ENCODE measurements at places on chromosomes 4 and X.

GRCh38 chr4:47801481-47802002, 36.3 kb downstream of the CORIN start:
- no peak for DNase-seq

GRCh38 chr4:76208005-76208765, 5.4 kb downstream of the SCARB2 start:
- DNase-seq, result peak; percentile 93

DNA sequence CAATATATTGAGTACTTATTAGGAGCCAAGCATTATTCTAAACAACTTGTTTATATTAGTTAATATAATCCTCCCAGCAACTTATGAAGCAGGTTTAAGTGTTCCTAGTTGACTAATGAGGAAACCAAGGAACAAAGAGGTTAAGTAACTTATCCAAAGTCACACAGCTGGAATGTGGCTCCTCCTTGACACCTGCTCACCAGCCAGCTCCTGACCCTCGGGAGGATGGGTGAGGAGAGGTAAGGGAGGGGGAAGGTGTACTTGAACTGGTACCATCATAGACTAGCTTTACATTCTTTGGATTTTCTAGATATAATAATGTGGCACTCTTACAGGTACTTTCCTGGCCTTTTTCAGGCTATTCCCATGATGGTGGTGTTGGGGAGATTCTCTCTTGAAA, 50.7 kb downstream of the ARHGEF38 start:
- DNase-seq, result no peak

DNA sequence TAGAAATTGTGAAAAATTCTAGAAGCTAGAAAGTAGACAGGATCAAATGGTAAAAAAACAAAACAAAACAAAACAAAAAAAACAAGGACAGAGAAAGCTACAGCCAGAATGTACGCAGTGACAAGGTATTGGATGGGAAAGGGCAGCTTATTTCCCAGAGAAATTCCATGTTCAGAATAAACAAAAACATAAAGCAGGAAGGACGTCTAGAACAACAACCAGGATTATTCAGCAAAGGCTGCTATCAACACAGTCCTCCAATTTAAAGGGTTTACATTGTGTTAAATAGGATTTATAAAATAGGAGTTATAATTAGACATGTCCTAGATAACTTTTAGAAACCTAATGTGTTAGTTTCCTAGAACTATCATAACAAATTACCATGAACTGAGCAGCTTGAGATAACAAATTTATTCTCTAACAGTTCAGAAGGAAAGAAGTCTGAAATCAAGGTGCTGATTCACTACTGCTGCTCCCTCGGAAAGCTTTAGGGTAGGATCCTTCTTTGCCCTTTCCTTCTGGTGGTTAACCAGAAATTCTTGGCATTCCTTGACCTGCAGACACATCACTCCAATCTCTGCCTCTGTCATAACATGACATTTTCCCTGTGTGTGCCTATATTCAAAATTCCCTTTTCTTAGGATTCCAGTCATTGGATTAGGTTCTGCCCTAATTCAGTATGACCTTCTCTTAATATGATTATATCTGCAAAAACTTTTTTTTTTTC, 175.6 kb downstream of the SNCA start:
- DNase-seq, result no peak

DNA sequence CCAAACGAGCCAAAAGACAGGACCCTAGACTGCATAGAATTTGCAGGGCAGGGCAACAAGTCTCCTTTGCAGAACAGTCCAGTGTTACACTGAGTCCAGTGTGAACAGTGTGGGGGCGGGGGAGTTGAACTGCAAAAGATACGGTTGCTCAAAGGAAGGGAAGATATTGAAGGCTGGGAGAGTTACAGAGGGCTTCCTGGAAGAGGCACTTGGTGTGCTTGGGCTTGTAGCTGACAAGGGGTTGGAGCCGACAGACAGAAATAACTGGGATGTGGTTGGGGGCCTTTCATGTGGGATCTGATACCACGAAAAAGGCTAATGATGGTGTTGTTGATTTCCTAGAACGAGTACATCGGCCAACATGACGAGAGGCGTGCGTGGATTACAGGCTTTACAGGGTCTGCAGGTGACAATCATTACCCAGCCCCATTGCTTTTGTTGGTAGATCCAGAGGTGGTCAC, 6.1 kb downstream of the XPNPEP2 start:
- no peak for DNase-seq

DNA sequence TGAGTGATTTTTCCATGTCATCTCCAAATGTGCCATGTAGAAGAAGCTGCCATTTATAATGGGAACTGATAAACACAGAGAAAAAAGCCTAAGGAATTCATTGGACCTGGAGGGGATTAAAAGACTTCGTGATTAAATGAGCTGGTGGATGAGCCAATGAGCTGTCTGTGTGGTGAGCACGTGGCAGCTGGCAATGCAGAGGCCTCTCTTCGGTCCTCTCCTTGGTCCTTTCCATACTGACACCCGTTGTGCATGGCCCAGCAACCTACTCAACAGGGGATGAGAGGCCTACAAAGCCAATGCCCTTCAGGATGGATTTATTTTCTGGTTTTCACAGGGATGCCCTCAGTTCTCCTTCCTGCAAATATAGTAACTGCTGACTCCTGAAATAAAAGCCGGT, 87.7 kb upstream of the STS start:
- no peak for DNase-seq

DNA sequence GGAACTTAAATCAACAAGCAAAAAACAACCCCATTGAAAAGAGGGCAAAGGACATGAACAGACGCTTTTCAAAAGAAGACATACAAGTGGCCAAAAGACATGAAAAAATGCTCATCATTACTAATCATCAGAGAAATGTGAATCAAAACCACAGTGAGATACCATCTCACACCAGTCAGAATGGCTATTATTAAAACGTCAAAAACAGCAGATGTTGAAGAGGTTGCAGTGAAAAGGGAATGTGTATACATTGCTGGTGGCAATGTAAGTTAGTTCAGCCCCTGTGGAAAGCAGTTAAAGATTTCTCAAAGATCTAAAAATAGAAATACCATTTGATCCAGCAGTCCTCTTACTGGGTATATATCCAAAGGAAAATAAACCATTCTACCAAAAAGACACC, 22.6 kb downstream of the RTL9 start:
- DNase-seq, result no peak

- DNase-seq, result no peak
Observed at GRCh38 chrX:25043192-25043591, 27.4 kb upstream of the ARX start.

DNA sequence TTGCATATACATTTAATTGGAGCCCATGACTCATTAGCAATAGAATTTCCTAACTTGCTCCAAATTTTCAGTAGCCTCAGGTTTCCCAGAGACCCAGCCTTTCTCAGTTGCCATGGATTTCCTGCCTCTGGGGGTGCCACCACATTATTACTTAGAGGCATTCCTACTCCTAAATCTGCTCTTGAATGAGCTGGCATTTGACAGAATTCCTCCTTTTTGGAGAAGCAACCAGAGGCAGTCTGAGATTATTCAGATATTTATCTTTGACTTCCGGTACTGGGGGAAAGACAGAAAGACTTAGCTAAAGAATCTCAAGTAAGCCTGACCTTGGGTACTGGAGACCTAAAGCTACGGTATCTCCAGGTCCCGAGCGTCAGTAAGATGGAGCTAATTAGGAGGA, 76.3 kb downstream of the DCHS2 start:
- no peak for DNase-seq

GRCh38 chr4:119093042-119093827, 42.4 kb upstream of the MYOZ2 start:
- DNase-seq, result no peak

DNA sequence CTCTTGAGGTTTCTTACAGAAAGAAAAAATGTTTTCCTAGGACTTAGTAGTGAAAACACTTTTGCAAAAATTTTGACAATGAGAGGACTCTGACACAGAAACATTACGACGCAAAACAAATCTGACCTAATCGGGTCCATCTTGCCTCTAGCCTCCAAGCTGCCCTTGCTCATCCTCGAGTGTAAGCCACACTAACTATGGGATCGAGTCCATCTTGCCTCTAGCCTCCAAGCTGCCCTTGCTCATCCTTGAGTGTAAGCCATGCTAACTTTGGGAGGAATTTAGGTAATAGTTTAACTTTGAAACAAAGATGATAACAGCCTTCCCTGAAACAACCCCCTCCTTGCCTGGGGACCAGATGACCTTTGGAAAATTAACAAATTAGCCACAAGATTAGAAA, 100.3 kb upstream of the FRG1 start:
- no peak for DNase-seq

DNA sequence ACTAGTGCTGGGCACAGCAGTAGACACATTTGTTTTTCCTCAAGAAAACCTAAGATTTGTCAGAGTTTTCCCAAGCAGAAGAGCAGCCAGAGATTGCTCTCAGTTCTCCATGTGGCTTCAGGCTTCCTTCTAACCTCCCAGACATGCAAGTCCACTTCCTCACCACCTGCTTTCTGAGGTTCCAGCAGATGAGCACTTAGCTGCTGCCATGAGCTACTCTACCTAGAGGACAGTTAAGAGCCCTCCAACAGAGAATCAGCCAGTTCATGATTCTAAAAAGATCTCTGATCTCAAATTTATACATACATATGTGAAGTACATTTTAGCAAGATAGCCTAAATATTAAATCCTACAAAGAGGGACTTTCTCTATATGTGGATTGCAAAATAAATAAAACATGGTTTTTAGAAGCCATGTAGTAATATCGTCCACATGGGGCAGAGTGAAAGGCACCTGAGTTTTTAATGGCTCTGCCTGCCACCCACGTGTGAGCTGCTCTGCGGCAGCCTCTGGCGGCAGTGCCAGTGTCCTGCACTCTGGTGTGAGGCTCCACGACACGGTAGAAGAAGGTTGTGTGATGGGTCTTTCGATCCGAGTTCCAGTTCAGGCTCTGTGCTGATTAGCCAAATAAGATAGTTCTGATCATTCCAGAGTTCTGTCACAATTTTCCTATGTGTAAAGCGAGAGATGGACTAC, 10.3 kb downstream of the CYP4V2 start:
- no peak for DNase-seq

DNA sequence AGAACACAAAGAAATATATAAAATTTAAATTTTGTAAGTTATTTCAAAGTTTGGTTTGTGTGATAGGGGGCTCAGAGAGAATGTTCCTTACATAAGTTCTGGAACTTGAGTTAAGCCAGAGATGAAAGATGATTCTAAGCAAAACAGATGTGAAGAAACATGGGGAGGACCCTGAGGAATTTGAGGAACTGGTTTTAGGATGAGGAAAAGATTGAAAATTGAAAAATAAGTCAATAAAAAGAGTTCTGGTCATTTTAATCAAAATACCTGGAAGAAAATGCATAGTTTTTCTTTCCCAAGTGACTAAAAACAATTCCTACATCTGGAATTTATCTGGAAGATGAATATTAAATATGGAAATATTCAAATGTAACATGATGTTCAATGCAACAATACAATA, 37.4 kb downstream of the HELQ start:
- DNase-seq, result no peak

DNA sequence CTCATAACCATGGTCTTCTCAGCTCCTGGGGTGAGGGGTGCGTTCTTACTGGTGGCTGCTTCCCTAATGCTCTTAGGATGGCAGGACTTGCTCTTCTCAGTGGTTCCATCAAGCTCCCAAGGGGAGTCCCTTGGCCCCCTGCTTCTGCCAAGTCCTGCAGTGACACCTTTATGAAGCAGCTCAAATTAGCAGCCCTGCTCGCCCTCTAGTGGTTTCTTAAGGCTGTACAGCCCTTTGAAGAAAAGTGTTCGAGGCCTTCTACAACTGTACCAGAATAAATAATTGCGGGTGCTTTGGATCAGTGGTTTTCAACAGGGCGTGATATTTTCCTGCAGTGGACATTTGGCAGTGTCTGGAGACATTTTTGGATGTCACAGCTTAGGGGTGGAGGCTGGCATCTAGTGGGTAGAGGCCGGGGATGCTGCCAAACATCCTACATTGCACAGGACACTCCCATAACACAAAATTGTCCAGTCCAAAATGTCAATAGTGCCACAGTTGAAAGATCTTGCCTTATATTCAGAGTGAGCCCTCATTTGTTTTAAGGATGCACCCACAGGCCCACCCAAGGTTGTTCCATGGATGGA, 204.7 kb upstream of the S100G start:
- DNase-seq, result no peak

DNA sequence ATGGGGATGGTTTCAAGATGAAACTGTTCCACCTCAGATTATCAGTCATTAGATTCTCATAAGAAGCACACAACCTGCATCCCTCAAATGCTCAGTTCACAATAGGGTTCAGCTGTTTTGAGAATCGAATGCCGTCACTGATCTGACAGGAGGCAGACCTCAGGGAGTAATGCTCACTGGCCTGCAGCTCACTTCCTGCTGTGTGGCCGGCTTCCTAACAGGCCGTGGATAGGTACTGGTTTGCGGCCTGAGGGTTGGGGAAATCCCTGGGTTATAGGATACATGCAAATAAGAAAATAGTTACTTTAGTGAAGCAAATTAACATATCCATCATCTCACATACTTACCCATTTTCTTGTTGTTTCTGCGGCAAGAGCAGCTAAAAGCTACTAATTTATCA, 160.4 kb downstream of the MAD2L1 start:
- DNase-seq, result no peak

DNA sequence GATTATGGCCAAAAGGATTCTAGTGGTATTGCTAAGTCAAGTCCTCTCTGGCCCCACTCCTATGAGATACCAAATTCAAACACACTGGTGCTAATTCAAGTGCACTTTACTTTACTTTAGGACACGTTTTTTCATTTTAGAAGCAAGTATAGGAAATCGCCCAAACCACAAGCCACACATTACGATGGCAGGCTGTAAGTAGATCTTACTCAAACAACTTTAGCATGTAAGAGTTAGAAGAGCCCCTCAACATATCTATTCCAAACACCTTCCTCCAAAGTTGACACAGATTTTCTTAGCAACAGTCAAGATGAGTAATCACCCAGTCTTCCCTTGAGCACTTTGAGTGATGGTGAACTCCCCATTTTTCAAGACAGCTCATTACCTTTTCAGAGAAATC, 43.6 kb downstream of the DRD5 start:
- no peak for DNase-seq

- no peak for DNase-seq
Observed at GRCh38 chr4:2074588-2074987, 15.5 kb downstream of the NAT8L start.

DNA sequence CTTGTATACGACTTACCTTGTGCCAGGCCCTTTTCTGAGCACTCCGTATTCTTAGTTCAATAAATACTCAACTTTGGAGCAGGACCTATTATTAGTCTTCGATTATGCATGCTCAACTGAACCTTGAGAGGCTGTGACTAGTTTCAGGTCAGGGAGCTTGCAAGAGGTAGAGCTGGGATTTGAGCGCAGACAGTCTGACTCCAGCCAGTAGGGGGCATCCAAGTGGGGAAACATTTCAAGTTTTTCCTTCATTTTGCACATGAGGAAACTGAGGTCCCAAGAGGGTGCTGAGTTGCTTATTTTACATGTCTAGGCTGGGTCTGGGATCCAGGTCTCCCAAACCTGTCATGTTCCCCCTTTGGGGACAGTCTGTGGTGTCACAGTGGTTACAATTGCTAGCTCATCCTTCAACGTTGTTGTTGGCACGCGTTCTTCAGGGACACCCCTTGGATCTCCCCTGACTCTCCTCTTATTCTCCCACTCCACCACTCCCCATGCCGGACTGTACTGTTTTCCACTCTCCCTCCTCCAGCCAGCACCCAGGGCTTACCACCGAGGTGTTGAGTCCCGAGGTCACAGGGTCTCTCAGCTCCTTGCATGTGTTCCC, 6.7 kb upstream of the PRICKLE3 start:
- DNase-seq, result no peak
